ENCODE measurements at places on chromosomes 16 and 17. TPM values are rescaled to one million over a fixed set of nuclear protein-coding genes. Genes with fewer than 3 reads are reported as not detected.

GRCh38 chr17:885971-886571 lies 93.5 kb downstream of the NXN start:
- no peak for DNase-seq

GRCh38 chr17:76252040-76252954 lies 12.0 kb upstream of the RNF157 start:
- DNase-seq = peak; percentile 61

CBX2 gene
- total RNA-seq = 2.5 TPM

C16orf46 gene
- total RNA-seq = 0.86 TPM

DNA sequence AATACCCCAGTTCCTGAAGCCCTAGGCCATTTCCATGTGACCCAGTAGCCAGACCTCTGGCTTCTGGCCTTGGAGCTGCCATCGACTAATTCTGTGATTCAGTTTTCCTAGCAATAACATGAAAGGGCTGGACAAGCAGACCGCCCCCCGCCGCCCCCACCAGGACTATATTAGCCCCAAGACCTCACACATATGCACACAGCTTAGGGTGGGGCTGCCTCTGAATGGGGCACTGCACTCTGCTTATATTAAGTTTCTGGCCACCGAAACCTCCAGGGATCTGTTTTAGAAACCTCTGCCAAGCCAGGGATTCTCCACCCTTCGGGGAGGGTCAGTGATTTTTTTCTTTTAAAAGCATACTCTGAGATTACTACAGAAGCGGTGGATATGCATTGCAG lies 2.3 kb downstream of the RAB11FIP4 start:
- peak; percentile 4 for DNase-seq

- no peak for DNase-seq
These were observed 477 bp downstream of the CFAP20 start for GRCh38 chr16:58128711-58129096.
